ENCODE measurements at places on chromosomes 1 and 21.

DNA sequence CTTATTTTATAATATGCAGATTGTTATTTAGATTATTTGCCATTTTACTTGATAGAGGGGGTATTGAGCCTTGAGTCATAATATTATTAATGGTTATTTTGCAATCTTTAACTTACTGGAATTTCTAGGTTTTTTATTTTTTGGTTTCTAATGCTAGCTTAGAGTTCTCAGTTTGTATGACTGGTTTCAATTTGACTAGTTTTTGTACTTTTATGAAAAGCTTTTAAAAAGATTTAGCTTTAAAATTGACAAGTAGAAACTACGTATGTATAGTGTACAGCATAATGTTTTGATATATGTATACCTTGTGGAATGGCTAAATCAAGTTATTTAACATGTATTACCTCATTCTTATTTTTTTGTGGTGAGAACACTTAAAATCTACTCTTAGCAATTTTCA, 41.5 kb downstream of the CEP350 start:
- DNase-seq = no peak

- DNase-seq = no peak
Measured at GRCh38 chr1:33547576-33547975, 75.1 kb downstream of the ZSCAN20 start.

DNA sequence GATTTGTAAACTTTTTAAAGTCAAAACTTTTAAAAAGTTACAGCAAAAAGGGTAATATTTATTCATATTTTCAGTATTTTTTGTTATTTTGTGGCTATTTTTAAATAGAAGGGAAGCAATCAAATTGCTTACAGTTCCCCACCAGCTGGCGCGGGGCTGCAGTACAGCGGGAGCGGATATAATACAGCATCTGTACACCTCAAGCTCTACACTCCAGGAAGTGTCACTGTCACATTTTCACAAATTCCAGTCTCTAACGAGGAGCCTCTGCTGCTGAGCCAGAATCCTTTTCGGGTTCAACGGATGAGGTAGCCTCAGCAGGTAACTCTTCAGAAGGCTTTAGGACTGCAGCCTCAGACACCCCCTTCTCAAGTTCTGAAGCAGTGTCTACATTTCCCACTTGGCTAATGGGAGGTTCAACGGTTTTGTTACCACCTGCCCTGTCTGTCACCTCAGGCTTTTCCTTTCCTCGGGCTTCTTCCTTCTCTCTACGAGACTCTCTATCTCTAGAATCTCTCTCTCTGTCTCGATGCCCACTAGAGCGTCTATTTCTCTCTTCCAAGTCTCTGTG, 11.7 kb downstream of the SOD1 start:
- DNase-seq = no peak

DNA sequence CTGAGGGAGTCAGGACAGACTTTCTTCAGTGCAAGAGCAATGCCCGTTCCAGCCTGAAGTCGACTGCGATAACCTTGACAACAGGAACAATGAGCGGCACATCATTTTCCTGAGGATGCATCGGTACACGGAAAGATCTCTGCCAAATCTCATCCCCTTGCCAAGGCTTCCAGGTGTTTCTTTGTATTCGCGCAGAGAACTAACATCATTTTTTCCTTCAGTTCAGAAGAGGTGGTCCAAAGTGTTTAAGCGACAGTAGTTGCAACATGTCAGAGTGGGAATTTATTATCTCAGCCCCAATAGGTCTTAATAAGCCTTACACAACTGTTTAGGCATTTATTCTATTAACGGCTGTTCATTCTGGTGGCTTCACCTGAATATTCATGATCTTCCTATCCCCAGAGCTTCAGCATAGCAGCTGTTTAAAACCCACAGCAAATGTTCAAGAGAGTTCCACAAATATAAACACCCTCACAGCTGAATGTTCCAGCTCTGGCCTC, 129.7 kb upstream of the NFIA start:
- no peak for DNase-seq

GRCh38 chr1:168344517-168344916, 63.8 kb downstream of the TBX19 start:
- DNase-seq = no peak

- no peak for DNase-seq
Measured at GRCh38 chr1:8285103-8285502, 32.8 kb upstream of the SLC45A1 start.

- no peak for DNase-seq
Measured at GRCh38 chr1:223700388-223700918, 11.9 kb upstream of the CAPN2 start.

DNA sequence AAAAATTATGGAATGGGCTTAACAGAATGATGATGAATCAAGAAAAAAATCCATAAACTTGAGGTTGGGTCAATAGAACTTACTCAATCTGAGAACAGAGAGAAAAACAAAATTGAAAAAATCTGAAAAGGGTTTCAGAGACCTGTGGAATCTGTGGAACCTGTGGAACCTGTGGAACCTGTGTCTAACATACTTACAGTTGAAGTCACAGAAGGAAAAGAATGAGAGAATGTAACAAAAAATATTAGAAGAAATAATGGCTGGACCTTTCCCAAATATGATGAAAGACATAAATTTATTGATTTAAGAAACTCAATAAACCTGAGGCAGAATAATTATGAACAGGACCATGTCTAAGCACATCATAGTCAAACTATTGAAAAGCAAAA, 17.7 kb upstream of the QSOX1 start:
- DNase-seq = no peak

DNA sequence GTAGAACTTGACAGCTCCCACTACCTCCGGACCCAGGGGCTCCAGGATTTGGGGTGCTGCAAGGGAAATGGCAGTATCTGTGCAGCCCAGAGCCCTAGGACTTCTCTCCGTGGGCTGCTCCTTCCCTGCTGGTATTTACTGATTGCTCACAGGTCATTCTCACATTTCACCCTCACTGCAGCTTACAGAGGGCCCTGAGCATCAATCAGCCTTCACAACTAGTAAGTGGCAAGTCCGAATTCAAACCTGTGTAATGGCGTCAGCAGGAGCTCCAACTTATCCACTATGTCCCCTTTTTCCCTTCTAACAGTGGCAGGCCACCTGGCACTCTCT, 32.4 kb downstream of the PIK3C2B start:
- DNase-seq = no peak

DNA sequence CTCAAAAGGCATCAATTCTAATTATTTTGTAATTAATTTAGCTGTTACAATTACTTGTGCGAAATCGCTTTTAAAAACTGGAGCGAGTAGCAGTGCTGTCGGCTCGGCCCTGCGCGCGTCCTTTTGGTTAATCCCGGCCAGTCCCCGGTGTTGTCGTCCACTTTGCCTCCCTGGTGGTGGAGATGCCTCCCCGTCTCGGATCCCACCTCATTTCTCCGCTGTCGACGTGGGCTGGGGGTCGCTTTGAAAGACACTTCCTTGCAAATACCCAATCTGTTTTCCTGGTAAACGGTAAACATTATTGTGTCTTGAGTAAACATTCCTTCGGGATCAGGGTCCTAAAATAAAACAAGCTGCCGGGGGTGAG, 3.7 kb downstream of the FOXD3 start:
- DNase-seq = no peak

DNA sequence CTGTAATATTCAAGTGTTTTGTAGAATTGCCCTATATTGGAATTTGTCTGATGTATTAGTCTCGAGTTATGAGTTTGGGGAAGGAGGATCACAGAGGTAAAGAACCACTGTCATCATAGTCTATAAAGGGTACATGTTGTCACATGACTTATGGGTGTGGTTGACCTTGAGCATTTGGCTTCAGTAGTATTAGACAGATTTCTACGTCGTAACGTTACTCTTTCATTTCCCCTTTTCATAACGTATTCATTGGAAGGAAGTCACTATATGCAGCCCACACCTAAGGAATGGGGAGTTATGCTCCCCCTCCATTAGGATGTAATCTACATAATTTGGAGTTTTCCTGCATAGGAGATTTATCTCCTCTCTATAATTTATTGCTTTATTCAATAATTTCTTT, 110.1 kb upstream of the VAV3 start:
- DNase-seq = no peak

GRCh38 chr1:35773711-35774110, 3.9 kb upstream of the CLSPN start:
- DNase-seq = no peak

DNA sequence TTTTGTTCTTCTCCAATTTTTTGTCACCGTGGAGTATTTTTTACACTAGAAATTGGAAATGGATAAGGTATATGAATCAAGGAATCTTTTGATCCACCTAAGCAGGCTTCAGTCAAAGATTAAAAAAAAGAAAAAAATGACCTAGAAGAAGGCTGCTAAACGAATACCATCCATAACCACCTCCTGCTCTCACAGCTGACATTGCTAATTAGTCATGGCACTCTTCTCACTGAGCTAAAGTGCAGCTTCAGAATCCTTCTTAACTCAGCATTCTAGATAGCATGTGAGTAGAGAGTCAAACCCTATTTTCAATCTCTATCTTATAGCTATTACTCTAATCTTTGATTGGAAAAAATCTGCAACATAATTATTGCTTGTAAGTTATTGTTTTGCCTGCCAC, 40.2 kb upstream of the ST6GALNAC5 start:
- DNase-seq = no peak

DNA sequence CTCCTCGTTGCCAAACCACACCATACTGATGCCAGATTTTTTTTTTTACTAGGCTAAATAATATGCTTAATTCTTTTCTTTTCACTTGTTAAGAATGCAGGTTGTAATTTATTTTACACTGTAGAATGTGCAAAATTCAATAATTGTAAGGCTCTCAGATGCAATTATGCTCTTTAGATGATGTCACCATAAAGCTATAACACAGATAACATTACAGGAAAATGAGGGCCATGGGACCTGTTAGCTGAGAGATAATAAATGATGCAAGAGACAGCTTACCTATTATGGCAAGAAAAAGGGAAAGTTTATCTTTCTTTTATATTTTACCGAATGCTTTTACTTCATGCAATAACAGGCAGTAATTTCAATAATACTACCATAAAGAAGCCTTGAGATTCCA, 35.4 kb downstream of the CHRM3 start:
- DNase-seq = no peak

DNA sequence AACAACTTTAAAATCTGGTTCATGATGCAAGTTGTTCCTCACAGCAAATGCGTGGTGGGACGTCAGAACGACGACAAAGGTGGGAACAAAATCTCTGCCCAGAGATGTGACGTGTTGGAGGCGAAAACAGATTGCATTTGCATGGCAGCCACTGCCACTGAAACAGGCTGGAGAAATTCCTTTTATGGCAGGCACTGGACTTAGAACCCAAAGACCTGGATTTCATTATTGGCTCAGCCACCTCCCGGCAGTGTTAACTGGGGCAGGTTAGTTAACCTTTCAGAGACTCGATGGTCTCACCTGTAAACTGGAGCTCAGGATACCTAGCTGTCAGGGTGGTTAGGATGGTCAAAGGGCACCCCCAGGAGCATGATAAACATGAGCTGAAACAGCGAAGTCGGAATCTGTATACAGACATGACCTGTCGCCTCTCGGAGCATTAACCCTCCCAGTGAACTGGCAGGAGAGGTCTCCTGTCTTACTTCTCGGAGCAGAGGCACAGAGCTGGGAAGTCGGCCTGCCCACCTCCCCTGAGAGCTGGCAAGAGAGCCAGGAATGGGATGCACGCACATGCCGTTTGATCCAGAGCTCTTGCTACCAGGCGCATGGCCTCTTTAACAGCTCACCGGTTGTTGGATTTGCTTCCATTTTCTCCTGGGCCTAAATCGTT, 59.2 kb upstream of the TARBP1 start:
- DNase-seq = no peak

DNA sequence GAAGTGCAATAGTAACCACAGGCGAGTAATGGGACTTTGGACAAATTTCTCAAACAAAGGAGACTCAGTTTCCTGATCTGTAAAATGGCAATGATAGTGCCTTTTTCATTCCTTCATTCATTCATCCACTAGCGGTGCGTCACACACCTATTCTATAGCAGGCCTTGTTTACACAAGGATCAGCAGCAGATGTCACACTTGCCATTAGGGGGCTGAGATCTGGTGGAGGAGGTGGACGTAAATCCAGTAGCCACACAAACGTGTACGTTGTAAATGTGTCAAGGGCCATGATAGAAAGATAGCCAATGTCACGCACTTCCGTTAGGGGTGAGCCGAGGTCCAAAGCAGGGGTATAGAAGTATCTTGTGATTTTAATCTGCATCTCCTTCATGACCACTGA, 34.2 kb downstream of the SERINC2 start:
- no peak for DNase-seq

DNA sequence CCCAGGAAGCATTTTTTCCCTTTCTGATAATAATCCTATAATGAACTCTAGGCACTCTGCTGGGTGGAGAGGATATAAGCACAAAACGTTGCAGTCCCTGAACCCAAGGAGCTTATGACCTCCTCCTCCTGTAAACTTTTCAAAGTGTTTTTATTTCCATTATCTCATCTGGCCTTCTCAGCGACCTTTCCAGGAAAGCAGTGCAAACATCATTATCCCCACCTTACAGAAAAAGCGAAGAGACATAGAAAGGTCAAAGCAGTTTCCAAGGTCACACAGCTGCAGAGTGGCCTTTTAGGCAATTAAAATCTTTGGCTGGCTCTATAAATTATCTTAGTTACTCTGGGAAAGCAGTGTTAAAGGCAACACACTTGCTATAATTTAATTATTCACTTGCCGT, 63.8 kb downstream of the OLFML3 start:
- DNase-seq = no peak

GRCh38 chr21:37373539-37373938, 7.0 kb downstream of the DYRK1A start:
- no peak for DNase-seq

- DNase-seq = no peak
Measured at GRCh38 chr1:244346972-244347618, 104.6 kb downstream of the ADSS2 start.

GRCh38 chr1:206065547-206066145, 12.7 kb downstream of the RHEX start:
- no peak for DNase-seq

DNA sequence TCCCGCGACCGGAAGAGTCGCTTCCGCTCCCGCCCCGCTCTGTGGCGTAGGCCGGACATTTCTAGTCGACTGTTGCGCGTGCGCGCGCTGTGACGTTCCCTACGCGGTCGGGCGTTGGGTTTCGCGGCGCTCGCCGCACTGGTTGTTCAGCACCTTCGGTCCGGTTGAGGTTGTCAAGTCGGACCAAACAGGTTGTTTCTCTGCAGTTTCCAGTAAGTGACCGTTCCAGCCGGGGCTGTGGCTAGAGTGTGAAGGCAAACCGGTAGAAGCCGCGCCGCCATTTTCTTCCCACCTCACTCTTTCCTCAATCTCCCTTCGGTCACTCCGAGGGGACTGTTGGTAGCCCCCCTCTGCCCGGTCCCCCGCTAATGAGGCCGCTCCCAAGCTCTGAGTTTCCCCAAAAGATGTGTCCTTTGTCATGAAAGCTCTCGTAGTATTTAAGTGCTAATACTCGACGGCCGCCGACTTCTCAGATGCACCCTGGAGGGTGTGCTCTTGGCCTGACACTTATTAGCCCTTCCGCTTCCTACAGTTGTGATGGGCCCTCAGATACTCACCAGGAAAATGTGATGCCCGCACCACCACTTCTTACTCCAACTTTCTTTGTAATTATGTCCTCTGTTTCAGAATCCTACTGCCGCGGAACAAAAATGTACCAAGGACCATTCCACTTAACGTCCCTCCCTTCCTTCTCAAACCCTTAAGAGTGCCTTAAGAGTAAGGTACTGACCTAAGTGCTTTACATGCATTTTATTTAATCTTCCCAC, 56.3 kb downstream of the TRAF5 start:
- peak; percentile 55 for DNase-seq

GRCh38 chr1:109977657-109978378, 6.7 kb upstream of the AHCYL1 start:
- DNase-seq = no peak

- no peak for DNase-seq
Measured at GRCh38 chr1:16367968-16368890, 1.2 kb downstream of the SZRD1 start.

GRCh38 chr1:32900371-32900955, 726 bp downstream of the TMEM54 start:
- no peak for DNase-seq
